Activated CD8-positive, alpha-beta T cell treated with anti-CD3 and anti-CD28 coated beads, Interleukin-2, amount 10 ng/mL, durations not matched to agents 7 days and 5 days (primary cell): ENCODE measurements at places on chromosomes 2 and 18. TPM values are rescaled to one million over a fixed set of nuclear protein-coding genes. Genes with fewer than 3 reads are reported as not detected.

VWA3B gene
- total RNA-seq: not detected

GRCh38 chr2:174395969-174396630 is 570 bp downstream of the SCRN3 start:
- peak overlapping the region; percentile 99 for H3K27ac ChIP-seq
- peaks cover 18% of the 10 kb centered on the region for H3K36me3 ChIP-seq
- DNase-seq: peak; percentile 35
- H3K4me1 ChIP-seq: peaks cover 34% of the 10 kb centered on the region
- peak overlapping the region; percentile 100 for H3K4me3 ChIP-seq

DNA sequence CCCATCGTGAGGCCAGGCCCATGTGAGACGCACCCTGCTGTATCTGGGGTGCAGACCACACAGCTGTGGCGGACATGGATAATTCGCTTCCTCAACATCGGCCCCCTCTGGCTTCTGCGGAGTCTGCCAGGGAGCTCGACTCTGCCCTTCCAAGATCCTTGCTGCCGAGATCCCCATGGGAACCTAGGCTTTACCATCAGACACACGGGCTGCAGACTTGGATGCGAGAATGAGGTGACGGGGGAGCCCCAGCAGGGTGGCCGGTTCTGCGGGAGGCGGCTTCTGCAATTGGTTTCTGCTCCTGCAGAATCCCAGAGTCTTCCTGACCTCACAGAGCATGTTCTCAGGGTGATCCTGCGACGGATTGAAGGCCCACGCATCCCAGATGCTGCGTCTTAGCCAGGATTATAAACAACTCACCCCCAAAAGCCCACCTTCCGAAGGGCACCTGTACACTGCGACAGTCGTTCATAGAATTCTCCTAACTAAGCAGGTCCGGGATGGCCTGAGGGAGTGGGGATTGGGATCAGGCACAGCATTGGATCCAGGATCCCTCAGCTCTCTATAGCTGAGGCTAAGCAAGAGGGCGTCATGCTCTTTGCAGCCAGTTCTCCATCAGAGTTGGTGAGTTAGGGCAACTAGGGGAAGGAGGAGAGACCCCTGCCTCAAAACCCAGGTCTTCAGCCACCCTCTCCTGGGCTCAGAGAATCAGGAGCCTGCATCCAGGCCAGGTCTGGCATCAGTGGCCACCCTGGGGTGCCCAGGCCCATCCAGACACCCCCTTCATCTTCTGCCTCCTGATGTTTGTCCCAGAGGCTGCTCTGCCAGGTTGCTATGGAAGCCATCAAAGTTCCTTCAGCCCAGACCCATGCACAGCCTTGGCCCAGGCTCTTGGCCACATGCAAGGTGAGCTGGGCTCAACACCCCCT is 74.7 kb upstream of the SNTG2 start:
- H3K36me3 ChIP-seq: no peaks in the 10 kb centered on the region
- no peak overlapping the region for H3K4me3 ChIP-seq
- no peak overlapping the region for H3K27ac ChIP-seq
- H3K4me1 ChIP-seq: no peaks in the 10 kb centered on the region

- no peak for DNase-seq
- no peak overlapping the region for H3K27ac ChIP-seq
- no peaks in the 10 kb centered on the region for H3K27me3 ChIP-seq
- H3K4me1 ChIP-seq: no peaks in the 10 kb centered on the region
- H3K36me3 ChIP-seq: no peaks in the 10 kb centered on the region
- no peak overlapping the region for H3K4me3 ChIP-seq
Observed at GRCh38 chr2:34787341-34787740, 1188.2 kb upstream of the FAM98A start.

SKOR2 gene
- not detected for total RNA-seq

- no peaks in the 10 kb centered on the region for H3K36me3 ChIP-seq
- H3K4me1 ChIP-seq: no peaks in the 10 kb centered on the region
- peaks cover 30% of the 10 kb centered on the region for H3K27me3 ChIP-seq
- H3K27ac ChIP-seq: no peak overlapping the region
Observed at GRCh38 chr2:238853218-238853617, 5.3 kb downstream of the TWIST2 start.

- peaks cover 30% of the 10 kb centered on the region for H3K36me3 ChIP-seq
- H3K27me3 ChIP-seq: no peaks in the 10 kb centered on the region
- peak; percentile 83 for DNase-seq
- H3K27ac ChIP-seq: peak within 1 kb of the TSS; percentile 96
- peak within 1 kb of the TSS; percentile 92 for H3K4me3 ChIP-seq
- H3K4me1 ChIP-seq: peaks cover 74% of the 10 kb centered on the region
Observed at GRCh38 chr2:201260302-201260800, at the start of gene CASP8. Gene CASP8 (plus strand): TSS chr2:201260536. CDS start chr2:201266487, 5,951 bp downstream.

GNAL gene
- total RNA-seq: not detected

CDH19 gene
- total RNA-seq: not detected

GRCh38 chr18:38496222-38496793 is 930.7 kb upstream of the CELF4 start:
- H3K27me3 ChIP-seq: no peaks in the 10 kb centered on the region
- no peaks in the 10 kb centered on the region for H3K36me3 ChIP-seq
- H3K4me3 ChIP-seq: no peak overlapping the region
- DNase-seq: no peak

GRCh38 chr18:3481696-3482210 is 31.8 kb downstream of the TGIF1 start:
- no peaks in the 10 kb centered on the region for H3K36me3 ChIP-seq
- H3K27me3 ChIP-seq: peaks cover 5% of the 10 kb centered on the region
- DNase-seq: no peak

MYO5B gene
- not detected for total RNA-seq

DNA sequence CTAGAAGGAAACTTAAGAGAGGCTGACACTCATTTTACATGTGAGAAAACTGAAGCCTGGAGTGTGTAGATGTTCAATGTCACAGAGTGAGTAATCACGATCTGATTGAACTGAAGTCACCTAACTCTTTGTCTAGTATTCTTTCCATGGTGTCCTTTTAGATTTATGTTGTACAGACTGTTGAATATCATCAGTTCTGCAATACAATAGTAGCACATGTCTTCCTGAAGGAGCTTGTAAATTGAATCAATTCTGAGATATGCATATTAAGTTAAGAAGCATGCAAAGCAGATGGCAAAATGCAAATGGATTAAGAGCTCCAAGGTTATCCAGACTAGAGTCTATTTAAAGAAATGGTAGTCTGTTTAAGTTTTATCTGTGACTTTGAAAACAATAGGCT is 484.9 kb upstream of the CRIM1 start:
- H3K36me3 ChIP-seq: no peaks in the 10 kb centered on the region
- H3K27me3 ChIP-seq: peaks cover 7% of the 10 kb centered on the region
- no peak for DNase-seq
- no peak overlapping the region for H3K27ac ChIP-seq

DNA sequence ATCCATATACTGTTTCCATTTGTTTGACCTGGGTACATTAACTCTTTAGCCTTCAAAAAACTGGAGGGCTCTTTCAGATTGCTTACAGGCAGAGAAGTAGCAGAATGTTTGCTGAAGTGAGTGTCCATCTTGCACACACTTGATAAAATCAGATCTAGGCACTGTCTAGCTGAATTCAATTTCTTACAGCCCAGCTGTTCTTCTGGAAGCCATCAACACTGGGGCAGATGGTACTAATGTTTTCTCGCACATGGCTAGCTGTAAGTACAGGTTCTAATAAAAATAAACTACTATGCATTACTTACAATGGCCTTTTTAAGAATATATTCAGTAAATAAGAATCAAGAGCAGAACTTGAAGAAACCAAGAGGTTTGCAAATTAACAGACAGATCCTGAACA is 175.9 kb downstream of the NBAS start:
- DNase-seq: no peak
- no peaks in the 10 kb centered on the region for H3K4me1 ChIP-seq
- no peak overlapping the region for H3K4me3 ChIP-seq

DNA sequence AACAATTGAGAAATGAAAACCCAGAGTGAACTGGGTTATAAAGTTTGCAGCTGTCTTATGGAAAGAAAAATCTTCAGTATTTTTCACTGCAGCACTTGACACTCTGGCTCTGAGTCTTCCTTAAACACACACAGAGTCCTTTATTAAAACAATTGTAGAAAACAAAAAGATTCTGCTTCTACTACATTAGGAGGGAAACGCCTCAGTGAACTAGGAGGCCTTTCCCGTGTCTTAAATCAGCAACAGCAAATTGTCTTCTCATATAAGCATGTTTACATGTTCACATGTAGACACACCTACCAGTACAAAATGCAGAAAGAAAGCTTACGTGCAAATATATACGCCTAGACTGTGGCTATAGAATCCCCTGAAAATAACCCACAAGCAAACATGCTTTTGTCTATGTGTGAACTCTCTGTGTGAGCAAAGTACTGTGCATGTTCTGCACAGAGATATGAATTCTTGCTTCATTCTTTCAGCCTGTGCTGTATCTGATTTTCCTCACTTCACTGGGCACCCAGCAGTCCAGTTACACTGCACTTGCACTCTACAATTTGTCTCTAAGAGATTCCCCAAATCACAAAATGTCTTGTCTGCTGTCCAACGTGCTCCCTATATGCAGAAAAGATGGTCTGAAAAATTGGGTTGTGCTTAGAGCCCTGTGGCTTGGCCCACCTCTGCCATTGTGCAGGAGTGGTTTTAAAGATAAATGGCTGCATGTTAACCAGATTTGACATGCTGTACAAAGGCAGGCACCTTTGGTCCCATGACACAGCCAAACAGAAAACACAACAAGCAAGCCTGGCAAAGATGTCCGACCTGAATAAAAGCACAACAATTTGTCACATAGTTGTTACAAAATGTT is 24.5 kb downstream of the ZEB2 start:
- no peak for DNase-seq
- no peak overlapping the region for H3K27ac ChIP-seq
- H3K36me3 ChIP-seq: no peaks in the 10 kb centered on the region
- peaks cover 4% of the 10 kb centered on the region for H3K4me1 ChIP-seq
- H3K27me3 ChIP-seq: no peaks in the 10 kb centered on the region

DNA sequence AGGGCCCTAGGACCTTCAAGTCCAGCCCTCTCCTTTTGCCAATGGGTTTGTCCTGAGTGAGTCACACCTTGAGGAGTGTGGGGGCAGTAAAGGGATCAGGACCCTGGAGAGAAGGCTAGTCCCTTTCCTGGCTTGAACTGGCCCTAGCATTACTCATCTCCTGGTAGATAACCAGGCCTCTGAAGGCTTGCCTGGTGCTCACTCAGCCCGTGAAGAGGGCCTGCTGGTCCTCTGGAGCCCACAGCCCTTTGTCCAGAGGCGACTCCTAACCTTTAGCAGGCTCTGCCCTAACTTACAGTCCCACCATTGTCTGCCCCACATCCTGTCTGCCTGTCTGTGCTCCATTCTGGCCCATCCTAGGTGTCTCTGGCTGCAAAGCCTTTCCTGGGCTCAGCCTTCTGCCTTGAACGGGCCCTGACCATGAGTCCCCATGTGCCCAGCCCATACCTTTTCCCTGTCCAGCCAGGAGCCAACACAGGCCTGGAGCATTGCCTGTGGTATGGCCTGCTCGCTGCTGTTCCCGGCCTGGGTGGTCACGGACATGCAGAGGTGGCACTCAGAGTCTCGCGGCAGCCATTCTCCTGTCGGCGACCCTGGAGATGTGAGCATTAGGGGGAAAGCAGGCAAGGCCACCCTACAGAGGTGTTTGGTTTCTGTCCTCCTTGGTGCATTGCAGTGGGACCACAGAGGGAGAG is 5.0 kb downstream of the SFTPB start:
- H3K36me3 ChIP-seq: peaks cover 2% of the 10 kb centered on the region
- H3K4me3 ChIP-seq: no peak overlapping the region
- peaks cover 12% of the 10 kb centered on the region for H3K4me1 ChIP-seq
- no peak for DNase-seq
- peak overlapping the region; percentile 2 for H3K27ac ChIP-seq

DNA sequence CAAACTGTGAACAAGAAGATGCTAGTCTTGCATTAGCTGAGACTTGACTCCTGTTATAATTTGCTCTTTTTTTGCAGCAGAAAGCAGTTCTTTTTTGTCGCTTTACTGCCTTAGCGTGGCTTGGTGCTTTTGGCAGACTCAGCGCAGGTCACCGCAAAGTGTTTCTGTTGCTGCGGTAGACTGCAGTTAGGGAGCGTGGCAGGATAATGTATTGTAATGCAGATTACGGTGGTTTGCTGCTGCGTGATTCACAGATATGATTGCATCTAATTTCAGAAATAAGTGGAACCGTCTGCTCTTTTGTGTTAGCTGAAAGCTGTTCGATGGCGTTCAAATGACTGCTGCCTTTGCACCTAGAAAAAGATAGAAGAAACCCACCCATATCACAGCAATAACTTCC is 131.6 kb upstream of the SATB2 start:
- no peak overlapping the region for H3K27ac ChIP-seq
- H3K4me3 ChIP-seq: no peak overlapping the region
- H3K4me1 ChIP-seq: no peaks in the 10 kb centered on the region
- peaks cover 5% of the 10 kb centered on the region for H3K27me3 ChIP-seq
- no peak for DNase-seq
- H3K36me3 ChIP-seq: no peaks in the 10 kb centered on the region

DNA sequence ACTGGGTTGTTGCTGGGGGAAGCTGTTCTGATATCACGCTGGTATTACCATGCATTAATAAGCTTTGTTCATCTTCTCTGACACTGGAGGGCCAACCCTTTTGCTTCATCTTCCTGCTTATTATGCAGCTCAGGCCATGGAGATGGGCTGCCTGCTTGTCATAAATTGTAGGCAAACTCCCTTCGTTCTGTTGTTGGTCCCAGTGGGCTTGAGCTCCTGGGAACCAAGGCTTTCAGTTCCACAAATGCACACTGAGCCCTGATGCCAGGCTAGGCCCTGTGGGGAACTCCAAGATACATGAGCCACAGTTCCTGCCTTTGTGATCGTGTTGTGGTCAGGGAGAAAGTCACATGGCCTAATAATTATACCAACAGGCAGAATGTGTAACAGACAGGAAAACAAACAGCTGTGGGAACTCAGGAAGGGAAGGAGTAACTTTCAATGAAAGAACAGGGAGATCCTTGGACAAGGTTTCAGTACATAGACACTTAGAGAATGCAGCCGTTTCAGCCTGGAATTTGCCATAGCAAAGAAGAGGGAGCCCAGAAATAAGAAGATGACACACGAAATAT is 49.0 kb upstream of the BCL2L11 start:
- peaks cover 24% of the 10 kb centered on the region for H3K27me3 ChIP-seq
- H3K27ac ChIP-seq: no peak overlapping the region
- H3K4me1 ChIP-seq: no peaks in the 10 kb centered on the region
- H3K4me3 ChIP-seq: no peak overlapping the region
- no peaks in the 10 kb centered on the region for H3K36me3 ChIP-seq
- no peak for DNase-seq

- no peak for DNase-seq
- peaks cover 27% of the 10 kb centered on the region for H3K36me3 ChIP-seq
- no peaks in the 10 kb centered on the region for H3K27me3 ChIP-seq
- H3K4me3 ChIP-seq: no peak overlapping the region
- H3K27ac ChIP-seq: no peak overlapping the region
- H3K4me1 ChIP-seq: peaks cover 18% of the 10 kb centered on the region
Observed at GRCh38 chr2:174660984-174661675, 63.5 kb upstream of the WIPF1 start.

GRCh38 chr18:72086421-72086820 is 457.7 kb downstream of the CBLN2 start:
- no peaks in the 10 kb centered on the region for H3K4me1 ChIP-seq
- H3K27ac ChIP-seq: no peak overlapping the region
- no peak overlapping the region for H3K4me3 ChIP-seq
- no peaks in the 10 kb centered on the region for H3K36me3 ChIP-seq
- H3K27me3 ChIP-seq: no peaks in the 10 kb centered on the region

GRCh38 chr2:236536727-236537398 is 32.8 kb upstream of the ACKR3 start:
- peak overlapping the region; percentile 99 for H3K4me3 ChIP-seq
- DNase-seq: peak; percentile 78
- peaks cover 55% of the 10 kb centered on the region for H3K4me1 ChIP-seq
- H3K27ac ChIP-seq: peak overlapping the region; percentile 98

GRCh38 chr18:75530566-75531211 is 103.2 kb upstream of the SMIM21 start:
- H3K4me1 ChIP-seq: no peaks in the 10 kb centered on the region
- no peaks in the 10 kb centered on the region for H3K27me3 ChIP-seq
- no peaks in the 10 kb centered on the region for H3K36me3 ChIP-seq
- no peak overlapping the region for H3K4me3 ChIP-seq

CD28 gene
- 25.6 TPM for total RNA-seq

RAB6C gene
- total RNA-seq: not detected
